MG63 (cell line): ENCODE measurements at places on chromosomes 13 and 19. TPM values are rescaled to one million over a fixed set of nuclear protein-coding genes. Genes with fewer than 3 reads are reported as not detected.

- DNase-seq = no peak
Measured at GRCh38 chr13:59891053-59891452, 272.7 kb downstream of the DIAPH3 start.

- no peak for DNase-seq
Measured at GRCh38 chr13:20566468-20566897, 474 bp upstream of the IFT88 start.

GRCh38 chr19:2041433-2041682 is 9.7 kb downstream of the MKNK2 start:
- no peak for DNase-seq

- no peak for DNase-seq
Measured at GRCh38 chr13:38264363-38265131, 85.1 kb upstream of the UFM1 start.

The SGTA gene
- 68.4 and 87.7 TPM in 2 replicates for total RNA-seq
